ENCODE measurements at places on chromosomes 1 and 21.

- DNase-seq, result no peak
These were observed 36.2 kb upstream of the MRPS6 start for GRCh38 chr21:34037009-34037795.

GRCh38 chr1:47216278-47217059, 15.6 kb downstream of the TAL1 start:
- DNase-seq, result no peak

DNA sequence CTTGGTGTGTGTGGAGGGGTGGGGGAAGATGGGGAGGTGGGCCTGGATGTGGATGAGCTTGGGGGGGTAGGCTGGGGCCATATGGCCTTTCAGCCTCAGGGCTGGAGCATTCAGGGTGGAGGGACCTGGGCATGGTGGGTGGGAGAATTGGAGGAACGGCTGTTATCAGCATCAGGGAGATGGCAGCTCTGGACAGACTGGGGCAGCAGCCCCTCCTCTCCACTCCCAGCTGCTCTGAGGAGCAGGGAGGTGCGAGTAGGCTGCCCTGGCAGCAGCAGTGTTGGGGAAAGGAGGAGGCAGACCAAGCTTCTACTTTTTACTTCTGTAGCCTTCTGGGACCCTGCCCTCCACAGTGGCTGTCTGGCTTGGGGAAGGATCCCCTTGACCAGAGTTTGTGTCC, 10.2 kb downstream of the PPFIA4 start:
- no peak for DNase-seq

DNA sequence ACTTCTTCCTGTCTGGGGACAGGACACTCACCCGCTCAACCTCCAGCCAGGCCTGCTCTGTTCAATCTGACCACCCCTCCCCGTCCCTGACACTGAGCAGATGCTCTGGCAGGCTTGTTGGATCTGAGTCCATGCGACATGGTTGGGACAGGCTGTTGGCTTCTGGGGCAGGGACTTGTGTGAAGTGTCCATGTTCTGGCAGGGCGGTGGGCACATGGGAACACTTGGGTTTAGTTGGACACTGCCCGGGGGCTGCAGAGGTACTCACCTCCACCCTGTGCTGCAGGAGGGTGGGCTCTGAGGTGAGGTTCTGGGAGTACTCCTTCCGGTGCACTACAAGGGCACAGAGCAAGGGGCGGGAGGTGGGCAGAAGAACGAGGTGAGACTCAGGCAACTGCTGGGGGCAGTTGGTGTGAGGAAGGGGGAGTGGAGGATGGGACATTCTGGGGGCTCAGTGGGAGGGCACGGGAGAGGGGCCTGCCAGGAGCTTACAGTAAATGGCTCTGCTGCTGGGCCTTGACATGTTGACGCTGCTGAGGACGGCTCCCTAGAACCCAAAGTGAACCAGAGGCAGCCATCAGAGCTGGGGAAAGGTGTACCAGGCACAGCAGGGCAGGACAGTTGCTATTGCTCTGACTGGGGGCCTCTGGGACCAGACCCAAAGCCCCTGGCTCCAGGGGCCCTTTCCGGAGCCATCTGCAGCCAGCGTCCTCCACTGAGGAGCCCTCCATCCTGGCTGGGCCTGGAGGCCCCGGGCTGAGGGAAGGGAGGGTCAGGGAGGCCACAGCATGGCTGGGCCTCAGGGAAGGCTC, 2.3 kb downstream of the EPS8L3 start:
- no peak for DNase-seq

DNA sequence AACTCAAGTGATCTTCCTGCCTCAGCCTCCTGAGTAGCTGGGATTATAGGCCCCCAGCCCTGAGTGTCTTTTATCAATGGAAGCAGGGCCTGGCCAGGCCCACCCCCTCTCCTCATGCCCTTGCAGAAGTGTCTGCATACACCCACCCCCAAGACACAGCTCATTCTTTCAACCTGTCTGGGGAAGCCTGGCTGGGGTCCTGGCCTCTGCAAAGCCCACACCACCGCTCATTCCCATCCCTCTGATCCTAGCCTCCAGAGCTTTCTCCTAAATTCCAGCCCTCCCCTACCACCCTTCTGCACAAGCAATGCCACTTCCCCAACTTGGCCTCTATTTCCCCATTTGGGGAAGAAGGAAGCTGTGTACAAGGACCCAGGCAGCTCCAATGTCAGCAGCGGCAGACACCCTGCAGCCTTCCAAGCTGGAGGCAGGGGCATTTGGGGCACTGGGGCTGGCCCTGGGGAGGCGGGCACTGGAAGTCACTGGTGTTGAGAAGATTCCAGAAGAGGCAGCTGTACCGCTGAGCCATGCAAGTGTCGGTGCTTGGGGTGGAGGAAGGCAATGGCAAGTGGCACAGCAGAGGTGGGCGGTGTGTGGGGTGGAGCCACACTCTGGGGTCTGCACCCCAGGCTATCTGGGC, 33.7 kb upstream of the ARF1 start:
- no peak for DNase-seq

DNA sequence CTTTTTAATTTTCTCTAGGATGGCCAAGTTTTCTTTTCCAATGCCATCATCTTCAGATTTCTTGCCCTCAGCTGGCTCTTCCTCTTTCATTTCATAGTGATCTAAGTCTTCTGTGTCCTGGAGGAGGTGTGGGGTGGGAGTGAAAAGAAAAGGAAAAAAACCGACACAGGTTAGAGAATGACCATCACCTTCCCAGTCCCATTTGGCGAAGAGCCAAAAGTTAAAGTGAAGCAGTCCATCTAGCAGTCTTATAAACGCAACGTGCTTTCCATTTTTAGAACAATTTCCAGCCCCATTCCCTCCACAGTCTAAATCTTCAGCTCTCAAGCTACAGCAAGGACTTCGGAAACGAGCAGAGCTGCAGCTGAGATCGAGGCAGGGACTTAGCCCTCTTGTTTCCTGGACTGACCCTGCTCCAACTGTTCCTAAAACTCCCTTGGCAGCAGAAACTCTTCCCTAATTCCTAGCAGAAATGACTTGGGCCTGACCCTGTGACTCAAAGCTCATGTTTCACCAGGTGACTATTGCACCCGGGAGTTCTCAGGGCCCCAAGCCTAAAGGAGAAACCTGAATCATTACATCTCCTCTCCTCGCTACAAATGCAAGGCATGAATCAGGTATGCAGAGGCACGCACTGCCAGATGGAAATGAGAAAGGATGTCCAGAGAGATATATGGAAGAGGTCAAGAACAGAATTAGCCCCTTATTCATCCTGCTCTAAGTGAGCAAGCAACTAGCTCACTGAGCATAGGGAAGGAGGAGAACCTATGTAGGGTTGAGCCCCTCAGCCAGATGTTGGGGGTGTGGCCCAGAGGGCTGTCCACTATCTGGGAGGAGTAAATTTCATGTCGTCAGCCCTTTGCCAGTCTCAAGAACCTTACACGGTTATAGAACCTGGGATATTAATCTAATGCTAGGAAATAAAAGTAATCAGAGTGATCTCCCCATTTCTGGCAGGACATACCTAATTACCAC, 5.1 kb downstream of the UBE2Q1 start:
- DNase-seq, result no peak

DNA sequence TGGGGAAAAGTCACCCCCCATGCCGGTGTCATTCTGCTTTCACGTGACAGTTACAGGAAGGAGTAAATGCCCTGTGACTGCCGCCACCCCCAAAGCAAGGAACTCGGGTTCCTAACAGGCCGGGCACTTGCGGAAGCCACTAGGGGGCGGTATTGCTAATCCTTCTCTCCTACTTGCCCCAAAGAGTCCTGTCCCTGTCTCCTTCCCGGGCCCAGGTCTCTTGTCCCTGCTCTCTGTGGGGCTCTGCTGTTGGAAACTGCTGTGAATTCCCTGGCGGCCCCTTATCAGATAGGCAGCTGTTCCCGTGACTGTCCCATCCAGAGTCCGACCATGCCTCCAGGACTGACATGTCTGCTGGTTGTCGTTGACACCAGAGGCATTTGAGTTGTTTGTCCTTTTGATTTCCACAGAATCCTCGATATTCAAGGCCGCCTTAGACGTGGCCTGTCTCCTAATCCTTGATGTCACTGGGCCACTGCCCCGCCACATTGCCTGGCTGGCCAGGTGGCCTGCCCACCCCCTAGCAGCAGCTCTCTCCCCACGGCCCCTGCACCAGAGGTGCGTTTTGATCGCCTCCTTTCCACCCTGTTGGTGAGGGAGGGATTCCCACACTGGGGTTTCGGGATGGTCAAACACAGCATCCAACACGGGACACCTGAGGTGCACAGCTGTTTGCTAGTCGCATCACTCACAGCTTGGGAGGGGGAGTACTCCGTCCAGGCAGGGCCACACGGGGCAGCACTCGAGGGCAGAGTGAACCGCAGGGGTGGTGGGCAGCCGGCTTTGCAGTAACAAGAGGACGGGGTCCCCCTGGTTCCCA, 37.3 kb downstream of the CHAF1B start:
- DNase-seq, result no peak

GRCh38 chr21:15001113-15001512, 63.7 kb downstream of the NRIP1 start:
- DNase-seq, result no peak

DNA sequence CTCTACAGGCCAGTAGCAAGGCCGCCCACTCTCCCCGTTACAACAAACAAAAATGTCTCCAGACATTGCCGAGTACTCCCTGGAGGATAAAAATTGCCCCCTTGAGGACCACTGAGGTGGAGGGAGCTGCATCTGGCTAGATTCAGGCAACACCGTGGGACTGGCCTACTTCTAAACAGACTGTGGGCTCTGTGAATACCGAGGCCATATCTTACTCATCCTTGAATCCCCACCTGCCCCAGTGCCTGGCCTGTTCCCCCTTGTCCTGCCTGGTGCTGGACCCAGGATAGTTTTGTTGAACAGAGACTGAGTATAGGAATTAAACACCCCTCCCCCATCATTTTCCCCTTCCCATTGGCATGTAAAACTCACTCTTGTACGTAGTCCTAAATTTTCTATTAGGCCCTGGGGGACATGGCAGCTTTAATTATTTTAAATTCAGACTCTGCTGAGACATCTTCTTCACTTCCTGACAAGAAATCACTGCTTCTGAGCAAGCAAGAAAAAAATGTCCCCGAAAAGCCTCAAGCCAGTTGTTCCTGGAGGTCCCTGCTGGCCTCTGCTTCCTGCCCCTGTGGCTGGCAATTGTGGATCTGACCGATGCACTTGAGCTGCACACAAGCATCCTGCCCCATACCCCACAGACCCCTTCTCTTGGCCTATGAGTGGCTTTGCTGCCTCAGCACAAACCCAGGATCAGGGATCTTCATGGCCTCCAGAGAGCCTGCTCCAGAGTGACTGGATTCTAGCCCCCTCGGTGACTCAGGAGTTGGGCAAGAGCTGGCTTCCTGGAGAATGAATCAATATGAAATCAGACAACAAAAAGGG, 111.0 kb downstream of the ACTL8 start:
- DNase-seq, result no peak

DNA sequence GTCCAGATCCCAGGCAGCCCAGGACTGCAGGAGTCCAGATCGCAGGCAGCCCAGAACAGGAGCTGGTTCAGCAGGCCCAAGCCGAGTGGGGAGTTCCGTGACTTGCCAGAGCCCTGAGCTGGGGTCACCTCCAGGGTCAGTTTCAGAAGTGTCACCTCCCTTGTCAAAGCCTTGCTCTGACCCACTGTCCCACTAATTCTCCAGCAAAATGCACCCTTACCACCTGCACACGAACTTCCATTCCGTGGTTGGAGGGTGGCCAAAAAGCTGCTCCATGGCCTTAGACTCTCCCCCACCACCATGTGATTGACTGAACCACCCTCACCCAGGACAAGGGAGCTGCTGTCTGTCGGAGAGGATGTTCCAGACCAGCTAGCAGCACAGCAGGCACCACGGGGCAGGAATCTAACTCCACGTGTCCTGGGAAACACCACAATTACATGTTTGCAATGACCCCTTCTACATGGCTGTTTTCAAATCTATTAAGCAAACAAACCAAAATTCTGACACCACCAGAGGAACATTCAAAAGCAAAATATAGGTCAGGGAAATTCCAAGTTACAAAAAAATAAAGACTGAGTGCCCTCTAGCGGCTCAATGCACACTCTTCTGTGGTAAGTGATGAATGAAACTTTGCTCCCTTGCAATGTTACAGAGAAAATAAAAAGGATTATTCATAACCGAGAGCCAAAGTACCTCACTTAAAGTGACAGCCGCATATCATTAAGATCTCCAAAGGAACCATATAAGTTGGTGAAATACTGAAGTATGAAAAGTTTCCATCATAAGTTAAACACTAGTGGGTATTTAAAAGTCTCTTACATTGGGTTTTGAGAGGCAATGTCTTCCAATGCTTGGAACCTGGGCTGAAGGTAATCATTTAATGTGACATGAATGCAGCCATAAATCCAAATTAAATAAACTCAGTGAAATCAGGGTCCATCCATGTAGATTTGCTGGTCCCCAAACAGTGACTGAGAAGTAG, 76.3 kb downstream of the NPHP4 start:
- DNase-seq, result no peak

- DNase-seq, result no peak
These were observed 55.0 kb upstream of the ZNF326 start for GRCh38 chr1:89939693-89940438.

DNA sequence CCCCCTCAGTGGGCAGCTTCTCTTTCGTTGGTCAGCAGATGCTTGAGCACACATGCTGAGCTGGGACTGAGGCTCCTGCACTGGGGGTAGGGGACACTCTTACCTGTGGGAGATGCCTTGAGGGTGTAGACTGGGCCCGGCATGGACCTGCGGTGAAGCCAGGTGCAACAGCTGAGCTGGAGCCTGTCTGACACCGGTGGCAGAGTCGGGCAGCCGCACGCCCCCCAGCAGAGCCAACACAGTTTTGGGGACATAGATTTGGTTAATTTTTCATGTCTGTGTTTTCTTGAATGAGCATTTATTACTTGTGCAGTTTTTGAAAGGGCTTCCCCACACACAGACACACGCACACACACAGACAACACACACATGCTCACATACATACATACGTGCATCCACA, 5.9 kb upstream of the HES5 start:
- no peak for DNase-seq

DNA sequence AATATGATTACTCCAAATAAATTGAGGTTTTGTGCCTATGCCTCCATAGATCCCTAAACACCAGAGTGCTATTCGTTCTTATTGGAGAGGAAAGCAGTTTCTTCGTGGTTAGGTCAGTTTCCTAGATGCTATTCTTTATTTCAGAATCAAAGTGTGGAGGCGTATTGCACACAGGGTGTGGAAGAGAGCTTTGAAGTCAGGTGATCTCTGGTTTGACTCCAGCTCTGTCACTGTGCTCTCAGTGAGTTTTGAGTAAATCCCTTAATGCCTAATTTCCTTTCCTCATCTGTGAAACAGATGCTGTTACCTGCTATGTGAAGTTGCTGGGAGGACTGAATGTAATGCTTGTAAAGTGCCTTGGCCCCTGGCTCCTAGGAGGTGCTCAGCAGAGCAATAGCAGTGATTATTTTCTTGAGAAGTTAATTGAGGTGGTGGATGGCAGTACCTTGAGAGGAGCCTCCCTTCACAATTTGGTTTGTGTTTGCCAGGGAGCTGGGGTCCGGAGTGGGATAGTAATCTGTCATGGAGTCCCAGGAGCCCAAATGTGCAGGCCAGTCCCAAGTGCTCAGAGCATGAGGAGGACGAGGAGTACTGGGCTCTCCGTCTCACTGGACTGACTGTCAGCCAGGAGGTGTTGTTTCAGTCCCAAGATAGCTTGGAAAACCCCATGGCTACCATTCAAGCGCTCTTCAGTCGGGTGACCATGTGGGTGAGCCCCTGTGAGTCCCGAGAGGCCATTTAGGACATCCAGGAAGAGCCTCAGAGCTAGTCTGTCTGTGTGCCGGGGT, 14.9 kb downstream of the NTPCR start:
- DNase-seq, result no peak
